ENCODE measurements at places on chromosomes 6 and 20.

- DNase-seq: peak; percentile 18
Observed at GRCh38 chr20:58511861-58512260, 3.3 kb downstream of the APCDD1L start.

DNA sequence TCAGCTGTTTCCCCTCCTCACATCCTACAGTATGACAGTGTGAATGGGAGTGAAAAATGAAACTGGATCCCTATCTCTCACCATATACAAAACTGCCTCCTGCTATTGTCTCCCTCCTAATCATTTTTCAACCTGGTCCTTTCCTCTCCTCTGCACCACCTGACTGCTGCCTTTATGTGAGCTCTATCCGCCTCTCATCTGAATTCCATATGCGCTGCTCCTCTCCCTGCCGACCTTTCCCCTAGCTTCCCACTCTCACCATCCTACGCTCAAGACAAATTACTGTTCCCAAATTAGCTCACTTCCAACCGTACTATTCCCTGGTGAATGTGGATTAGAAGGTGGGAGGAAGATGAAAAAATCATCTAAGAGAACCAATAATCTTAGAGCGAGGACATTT lies 148.4 kb upstream of the FBXL4 start:
- DNase-seq: no peak

- DNase-seq: no peak
Observed at GRCh38 chr20:16808796-16809195, 60.6 kb downstream of the OTOR start.

GRCh38 chr6:149969635-149970034 lies 5.9 kb downstream of the ULBP1 start:
- DNase-seq: no peak

- peak; percentile 18 for DNase-seq
Observed at GRCh38 chr6:72621291-72622093, at the start of gene KCNQ5. KCNQ5 (plus strand) TSS chr6:72622064.

- DNase-seq: no peak
Observed at GRCh38 chr6:4420160-4420865, 284.9 kb upstream of the ECI2 start.

GRCh38 chr6:150229436-150230163 lies 86.8 kb downstream of the PPP1R14C start:
- DNase-seq: no peak

DNA sequence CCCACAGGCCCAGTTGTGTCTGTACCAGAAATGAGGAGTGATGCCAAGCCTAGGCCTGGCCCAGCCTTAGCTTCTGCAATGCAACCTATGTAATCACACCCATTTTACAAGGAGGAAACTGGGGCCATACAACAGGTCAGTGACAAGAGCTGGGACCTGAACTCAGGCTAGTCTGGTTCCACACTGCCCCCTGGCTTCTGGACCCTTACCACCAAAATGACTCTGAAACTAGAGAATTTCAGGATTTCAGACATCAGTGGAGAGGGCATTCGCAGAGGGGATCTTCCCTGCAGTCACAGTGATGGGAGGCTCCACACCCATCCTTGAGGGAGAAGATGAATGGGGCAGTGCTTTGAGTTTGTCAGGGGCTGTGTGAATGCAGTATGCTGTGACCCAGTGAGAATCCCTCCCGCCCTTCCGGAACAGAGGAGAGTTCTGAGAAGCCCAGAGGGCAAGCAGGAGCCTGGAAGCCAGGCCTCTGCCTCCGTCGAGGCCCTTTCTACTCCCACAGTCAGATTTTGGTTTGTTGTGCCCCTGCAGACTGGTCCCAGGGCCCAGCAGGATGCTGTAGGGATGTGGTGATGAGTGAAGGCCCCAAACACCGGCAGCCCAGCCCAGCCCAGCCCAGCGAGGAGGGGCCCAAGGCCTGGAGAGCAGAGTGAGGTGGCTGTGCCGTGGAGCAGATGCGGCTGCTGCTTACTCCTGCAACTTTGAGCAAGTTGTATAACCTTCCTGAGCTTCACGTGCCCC lies 48.1 kb upstream of the MYL9 start:
- DNase-seq: no peak

GRCh38 chr20:3090565-3090964 lies 6.0 kb upstream of the AVP start:
- DNase-seq: no peak

GRCh38 chr20:21099751-21100577 lies 6.2 kb downstream of the LINC00237 start:
- DNase-seq: peak; percentile 17

DNA sequence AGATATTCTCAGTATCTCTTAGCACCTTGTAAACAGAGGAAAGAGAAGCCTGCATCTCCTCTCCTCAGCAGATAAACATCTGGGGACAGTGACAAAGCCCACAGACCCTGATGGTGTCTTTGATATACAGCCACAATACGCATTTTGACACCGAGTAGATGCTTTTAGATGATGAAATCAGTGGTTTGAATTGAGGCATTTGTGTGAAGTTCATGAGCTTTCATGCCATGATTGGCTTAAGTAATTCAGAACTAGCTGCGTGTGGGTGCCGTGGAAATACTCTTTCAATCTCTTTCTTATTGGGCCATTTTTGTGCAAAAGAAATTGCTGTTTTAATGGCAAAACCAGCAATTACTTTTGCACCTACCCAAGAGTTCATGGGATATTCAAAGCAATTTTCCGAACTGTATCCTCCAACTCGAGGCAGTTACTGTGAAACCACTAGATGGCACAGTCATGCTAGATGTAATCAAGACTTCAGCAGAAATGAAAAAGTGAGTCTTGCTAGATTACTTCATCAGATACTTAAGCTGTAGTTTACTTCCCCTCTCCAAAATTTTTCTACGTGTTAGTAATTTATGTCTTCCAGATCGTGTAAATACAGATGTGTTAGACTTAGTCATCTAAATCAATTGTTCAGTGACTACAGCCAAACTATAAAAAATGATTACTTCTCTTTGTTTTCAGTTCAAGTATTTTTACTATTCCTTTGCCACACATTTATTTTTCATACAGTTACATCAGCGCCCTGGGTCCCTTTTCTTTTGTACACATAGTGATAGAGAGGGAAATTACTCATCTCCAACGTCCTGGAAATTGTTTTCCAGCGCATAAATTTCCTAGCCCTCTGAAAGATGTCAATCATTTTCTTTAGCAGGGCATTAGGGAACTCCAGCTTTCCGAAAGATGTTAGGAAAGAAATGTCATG lies 49.4 kb downstream of the IYD start:
- peak; percentile 88 for DNase-seq

DNA sequence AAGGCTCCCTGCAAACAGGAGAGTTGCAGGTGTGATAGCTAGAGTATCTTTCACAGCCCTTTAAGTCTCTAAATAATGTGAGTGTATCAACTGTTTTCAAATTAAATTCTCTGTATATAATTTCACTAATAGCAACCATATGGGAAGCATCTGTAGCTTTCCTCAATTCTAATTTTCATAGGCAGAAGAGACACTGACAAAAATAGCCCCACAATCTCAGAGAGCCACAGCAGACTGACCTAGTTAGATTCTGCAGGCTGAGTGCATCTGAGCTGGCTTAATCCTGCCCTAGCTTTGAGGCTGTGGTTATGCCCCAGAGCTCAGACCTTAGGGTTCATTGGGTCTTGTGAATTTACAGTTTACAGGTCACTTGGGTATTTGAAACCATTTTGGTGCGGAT lies 63.9 kb downstream of the MAP7 start:
- no peak for DNase-seq

DNA sequence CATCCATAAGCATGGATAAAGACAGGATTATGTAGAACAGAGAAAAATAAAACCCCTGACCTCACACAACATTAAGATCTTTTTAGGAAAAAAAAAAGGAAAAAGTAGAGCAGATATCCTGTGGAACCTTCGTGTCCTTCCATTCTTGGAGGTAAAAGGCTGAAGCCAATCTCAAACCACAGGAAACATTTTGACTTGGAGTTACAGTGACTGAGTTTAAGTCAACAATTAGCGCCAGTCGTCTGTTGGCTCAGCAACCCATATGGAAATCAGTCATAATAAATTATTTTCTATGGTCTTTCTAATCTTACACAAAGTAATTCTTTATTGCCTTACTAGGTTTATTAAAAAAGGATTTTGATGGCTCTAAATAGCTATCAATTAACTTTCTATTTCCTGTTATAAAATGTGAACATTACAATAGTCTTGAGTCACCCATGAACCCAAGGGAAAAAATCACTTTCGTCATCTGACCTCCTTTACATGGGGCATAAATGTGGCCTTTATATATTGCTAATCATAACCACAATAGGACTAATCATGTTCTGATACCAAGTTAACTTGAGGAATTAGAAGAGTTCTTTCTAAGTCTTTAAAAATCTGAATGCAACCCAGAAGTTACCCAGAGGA lies 592.9 kb downstream of the TFAP2B start:
- DNase-seq: no peak

GRCh38 chr6:33671744-33672072 lies 39.8 kb downstream of the UQCC2 start:
- DNase-seq: no peak

DNA sequence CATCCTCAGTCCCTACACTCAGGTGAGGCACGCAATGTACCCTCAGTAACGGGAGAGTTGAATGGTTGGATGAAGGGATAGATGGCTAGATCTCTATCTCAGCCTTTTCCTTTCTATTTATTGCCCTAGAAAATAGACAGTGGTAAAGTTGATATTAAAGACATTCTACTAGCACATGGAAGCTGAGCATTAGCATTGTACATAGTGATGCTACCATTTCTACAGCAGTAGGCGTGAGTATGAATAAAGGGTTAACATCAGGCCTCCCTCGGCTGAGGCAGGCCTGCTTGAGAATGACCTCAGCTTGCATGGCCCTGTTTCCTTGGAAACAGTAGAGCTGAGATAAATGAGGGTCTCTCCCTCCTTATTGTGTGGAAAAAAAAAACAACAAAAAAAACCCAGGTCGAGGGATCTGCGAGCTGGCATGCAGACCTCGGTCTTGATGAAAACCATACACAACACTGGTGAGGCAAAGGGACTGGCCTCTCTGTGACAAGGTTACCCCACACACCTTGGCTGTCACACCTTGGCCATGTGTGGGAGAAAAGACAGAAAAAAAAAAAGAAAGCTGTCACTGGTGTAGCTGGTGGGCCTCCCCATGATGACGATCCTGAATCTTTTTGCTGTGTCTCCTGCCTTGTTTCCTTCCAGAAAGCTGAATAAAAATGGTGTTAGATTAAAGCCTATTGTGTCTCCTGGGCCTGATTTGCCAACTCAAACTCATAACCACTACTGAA lies 160.0 kb downstream of the HACE1 start:
- no peak for DNase-seq

- peak; percentile 58 for DNase-seq
Observed at GRCh38 chr6:74749211-74750147, 456.4 kb downstream of the COL12A1 start.

DNA sequence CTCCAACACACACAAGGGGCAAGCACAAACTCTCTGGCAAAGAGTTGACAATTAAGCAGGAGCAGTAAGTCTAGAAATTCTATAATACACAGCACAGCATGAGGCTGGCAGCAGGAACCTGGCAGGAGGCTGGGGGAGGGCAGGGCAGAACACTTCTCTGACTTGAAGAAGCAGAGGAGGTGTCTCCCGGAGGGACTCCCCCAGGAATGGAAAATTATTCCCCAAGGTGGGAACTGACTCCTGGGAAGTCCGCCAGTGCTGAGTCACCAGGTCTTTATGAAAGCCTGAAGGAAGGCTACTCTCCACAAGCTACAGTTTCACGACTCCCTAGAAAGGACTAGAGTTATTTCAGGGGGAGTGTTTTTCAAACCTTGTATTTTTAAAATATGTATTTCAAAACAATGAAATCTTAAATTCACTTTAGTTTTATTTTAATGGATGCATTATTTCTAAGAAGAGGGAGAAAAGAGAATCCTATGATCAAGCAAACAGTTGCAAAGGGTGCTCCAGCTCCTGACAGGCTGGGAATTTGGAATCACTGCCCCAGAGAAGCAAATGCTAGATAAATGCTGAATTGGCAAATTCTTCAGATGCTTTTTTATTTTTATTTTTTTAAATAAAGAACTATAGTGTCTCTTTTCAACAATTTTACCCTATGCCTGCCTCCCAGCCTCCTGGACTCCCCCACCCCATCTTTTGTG lies 192.8 kb downstream of the LY86 start:
- DNase-seq: peak; percentile 85

DNA sequence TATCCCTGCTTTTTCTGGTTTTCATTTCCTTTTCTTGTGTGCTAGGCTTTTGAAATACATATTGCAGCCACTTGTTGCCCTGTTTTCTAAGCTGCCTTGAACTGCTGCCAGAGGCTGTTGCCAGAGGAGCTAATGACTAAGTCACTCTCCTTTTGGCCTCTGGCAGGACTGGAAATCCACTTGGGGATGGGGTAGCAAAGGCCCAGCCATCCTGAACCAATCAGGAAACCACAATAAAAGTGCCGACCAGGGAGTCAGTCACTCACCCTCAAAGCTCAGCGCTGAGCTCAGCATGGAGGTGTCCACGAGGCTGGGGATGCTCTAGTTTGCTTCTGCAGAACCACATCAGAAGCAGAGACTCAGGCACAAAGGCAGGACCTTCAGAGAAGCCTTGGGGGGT lies 813.0 kb downstream of the DHX35 start:
- peak; percentile 65 for DNase-seq

GRCh38 chr6:33677143-33677660 lies 34.3 kb downstream of the UQCC2 start:
- no peak for DNase-seq

GRCh38 chr6:53813096-53813495 lies 18.3 kb downstream of the LRRC1 start:
- DNase-seq: no peak

DNA sequence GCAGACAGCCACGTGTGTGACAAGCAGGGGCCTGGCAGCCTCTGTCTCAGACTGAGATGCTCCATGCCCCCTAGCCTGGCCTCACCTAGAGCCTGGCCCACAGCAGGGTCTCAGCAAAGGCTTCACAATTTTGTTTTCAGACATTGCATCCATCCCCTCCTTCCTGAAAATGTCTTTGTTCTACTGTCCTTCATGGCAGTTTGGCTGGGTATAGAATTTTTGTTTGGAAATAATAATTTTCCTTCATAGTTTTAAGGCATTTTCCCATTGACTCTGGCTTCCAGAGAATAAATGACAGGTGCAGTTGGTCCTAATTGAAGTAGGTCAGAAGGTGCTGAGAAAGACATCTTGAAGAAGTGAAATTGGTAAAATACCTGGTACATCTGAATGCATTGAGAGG lies 216.2 kb downstream of the EYA2 start:
- DNase-seq: no peak

GRCh38 chr6:112695001-112695400 lies 347.9 kb downstream of the RFPL4B start:
- DNase-seq: no peak

GRCh38 chr6:55825402-55826051 lies 49.9 kb downstream of the BMP5 start:
- peak; percentile 83 for DNase-seq
